ENCODE measurements at places on chromosomes 7 and 10.
A peak's percentile ranks its signal among the peaks of the same experiment; 100 is the strongest.

DNA sequence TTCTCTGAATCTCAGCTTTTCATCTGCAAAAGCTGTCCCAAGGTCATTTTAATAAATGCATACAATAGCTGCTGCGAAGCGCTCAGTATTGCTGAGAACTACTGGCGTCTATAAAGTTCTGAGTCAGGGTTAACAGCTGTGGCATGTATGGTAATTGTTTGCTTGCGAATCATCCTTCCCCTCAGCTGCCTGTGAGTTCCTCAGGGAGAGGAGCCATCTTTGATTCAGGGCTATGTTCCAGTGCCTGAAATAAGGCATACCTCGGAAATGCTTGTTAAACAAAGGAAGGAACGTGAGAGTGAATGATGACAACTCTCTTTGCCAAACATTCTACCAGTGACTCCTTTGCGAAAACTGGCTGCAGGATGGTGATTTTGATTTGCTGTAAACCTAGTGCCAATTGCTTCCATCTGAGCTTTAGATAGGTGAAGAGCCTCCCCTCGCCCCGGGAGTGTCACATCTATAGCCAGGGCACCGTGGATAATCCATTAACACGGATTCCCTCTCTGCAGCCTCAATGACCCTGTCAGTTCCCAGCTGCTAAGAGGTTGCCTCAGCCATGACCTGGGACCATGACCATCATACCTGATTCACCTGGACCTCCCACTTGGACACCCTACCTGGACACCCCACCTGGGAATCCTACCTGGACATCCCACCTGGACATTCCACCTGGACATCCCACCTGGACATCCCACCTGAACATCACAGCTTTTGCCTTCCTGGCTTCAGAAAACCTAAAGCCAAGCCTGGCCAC is 39.6 kb downstream of the GPRIN2 start:
- DNase-seq = peak; percentile 78

DNA sequence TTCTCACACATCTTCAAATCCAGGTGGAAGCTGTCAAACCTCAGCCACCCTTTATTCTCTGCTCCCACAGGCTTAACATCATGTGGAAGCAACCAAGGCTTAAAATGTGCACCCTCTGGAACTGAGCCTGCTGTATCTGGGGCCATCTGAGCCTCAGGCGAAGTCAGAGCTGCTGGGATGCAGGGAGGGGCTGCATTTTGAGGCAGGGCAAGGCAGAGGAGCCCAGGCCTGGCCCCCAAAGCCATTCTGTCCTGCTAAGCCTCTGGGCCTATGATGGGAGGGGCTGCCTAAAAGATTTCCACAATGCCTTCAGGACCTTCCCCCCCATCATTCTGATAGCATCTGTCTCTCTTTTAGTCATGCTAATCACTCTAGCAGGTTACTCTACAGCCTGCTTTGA is 51.7 kb upstream of the COBL start:
- DNase-seq = no peak

DNA sequence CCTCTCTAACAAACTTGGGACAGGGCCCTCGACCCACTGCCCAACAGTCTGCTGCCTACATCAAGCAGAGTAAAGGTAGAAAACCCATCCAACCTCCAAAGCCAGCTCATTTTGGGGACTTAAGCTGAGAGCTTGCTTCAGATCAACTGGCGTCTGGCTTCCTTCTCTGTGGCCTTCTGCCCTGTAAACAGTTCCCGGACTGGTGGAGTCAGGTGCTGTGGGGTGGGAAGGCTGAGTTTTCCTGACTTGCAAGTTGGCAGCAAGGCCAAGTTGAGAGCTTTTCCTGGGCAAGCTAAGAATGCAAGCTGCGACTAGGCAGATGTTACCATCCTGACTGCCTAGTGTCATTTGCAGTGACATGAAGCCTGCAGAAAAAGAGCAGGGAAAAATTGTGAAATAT is 3.7 kb downstream of the GALNT17 start:
- no peak for DNase-seq

DNA sequence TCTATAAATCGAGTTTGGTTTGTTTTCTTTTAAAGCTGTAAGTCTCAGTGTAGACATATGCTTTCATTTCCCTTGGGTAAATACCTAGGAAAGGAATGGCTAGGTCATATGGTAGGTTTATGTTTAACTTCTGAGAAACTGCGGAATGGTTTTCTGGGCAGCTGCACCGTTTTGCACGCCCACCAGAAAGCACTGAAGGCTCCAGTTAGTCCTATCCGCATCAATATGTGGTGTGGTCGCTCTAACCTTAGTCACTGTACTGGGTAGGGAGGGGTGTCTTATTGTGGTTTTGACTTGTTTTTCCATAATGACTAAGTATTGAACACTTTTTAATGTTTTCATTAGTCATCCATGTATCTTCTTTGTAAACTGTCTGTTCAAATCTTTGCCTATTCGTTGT is 279.5 kb upstream of the AKR1E2 start:
- DNase-seq = peak; percentile 23

DNA sequence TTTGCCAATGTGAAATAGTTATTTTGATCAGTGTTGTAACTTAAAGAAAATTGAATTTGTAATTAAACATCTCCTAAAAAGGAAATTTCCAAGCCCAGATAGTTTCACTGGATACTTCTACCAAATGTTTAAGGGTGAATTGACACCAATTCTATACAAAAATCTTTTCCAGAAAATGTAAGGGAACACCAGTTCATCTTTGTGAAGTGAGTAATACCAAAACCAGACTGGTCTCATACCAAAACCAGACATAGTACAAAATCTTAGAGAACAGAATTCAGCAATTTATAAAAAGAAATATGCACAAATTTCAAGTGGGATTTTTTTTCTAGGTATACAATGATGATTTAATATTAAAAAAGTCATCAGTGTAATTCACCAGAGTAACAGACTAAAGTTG is 86.0 kb upstream of the ZNF32 start:
- DNase-seq = no peak

DNA sequence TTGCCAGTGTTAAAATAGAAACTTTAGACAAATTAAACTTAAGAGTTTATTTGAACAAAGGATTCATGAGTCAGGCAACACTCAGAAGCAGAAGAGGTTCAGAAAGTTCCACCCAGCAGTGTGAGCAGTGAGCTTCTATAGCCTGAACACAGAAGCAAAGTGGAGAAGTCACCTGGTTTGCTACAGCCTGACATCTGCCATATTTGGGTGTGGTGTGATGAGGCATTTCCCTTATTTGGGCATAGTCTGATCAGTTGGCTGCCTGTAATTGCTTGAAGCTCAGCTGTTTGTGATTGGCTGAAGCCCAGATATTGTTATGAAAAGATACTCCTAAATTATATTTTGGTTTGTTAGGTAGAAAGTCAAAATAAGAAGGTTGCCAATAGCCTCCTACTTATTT is 39.1 kb downstream of the VWC2 start:
- DNase-seq = no peak

GRCh38 chr10:110501142-110501937 is 3.6 kb downstream of the DUSP5 start:
- DNase-seq = peak; percentile 93

GRCh38 chr7:24141874-24142509 is 142.0 kb upstream of the NPY start:
- DNase-seq = no peak

DNA sequence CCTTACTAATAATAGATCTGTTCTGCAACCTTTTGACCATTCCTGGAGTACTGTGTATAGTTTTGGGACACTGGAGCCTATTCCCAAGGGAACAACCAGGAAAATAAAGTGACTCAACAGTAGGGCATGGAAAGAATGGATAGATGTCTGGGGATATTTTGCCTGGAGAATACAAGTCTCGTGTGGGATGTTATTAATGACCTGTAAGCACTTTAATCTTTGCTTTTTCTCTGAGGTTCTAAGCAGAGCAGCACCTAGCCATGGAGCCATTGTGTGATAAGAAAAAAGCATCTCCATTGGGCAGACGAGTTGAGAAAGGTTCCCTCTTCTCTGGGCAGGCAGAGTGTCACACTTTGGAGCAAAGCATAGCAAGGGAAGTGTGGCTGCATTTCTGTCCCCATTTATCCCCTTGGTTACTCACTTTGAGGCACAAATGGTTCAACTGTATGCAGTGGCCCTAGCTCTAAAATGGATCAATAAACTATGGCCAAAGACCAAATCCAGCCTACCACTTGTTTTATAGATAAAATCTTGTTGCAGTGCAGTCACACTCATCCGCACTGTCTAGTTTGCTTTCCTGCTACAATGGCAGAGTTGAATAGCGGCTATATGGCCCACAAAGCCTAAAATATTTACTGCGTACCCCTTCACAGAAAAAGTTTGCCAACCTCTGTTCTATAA is 21.0 kb upstream of the CCDC71L start:
- peak; percentile 65 for DNase-seq

DNA sequence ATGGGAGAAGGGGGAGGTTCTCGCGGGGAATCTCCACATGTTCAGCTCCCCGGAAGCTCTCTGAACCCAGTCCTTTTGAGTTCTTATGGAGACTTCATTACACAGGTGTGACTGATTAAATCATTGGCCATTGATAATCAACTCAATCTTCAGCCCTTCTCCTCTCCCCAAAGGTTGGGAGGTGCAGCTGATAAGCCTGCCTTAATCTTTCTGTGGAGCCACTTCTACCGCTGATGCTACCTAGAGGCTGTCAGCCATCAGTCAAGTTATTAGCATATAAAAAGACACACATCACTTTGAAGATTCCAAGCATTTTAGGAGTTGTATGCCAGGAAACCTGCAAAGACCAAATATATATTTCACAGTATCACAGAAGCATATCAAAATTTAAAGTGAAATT is 91.7 kb downstream of the MARCHF5 start:
- no peak for DNase-seq

DNA sequence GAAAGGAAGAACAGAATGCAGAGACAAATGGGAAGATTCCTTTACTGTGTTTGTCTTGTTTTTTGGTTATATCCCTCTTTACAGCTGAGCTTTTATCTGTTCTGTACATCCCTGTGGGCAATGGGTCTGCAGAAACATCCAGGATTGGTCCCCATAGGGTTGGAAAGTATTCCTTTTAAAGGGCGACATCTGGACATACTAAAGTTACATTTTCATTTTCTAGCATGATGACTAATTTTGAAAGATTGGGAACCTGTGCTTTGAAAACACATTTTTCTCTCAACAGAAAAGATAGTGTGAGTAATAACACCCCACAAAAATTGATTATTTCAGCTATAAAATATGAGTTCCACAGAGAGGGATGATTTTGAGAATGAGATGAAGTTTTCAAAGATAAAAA is 435.8 kb downstream of the GPAM start:
- no peak for DNase-seq

- DNase-seq = no peak
Measured at GRCh38 chr10:3622845-3623621, 162.0 kb downstream of the KLF6 start.

DNA sequence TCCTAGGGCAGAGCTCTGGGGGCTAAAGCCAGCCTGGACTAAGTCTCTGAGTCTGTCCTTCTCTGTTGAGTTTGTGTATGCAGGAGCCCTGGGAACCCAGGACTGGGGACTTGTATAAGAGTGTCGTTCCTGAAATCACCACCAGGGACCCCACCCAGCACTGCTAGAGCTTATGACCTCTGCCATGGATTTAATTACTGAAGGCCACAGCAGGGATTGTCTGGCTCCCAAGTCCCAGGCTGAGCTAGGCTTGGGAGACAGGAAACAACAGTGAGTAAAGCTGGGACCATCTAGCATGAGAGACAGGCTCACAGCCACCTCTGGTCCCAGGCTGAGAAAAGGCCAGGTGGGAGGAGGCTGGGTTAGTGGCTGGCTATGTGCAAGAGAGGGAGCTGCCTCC is 1.4 kb upstream of the TSPAN15 start:
- DNase-seq = peak; percentile 57

DNA sequence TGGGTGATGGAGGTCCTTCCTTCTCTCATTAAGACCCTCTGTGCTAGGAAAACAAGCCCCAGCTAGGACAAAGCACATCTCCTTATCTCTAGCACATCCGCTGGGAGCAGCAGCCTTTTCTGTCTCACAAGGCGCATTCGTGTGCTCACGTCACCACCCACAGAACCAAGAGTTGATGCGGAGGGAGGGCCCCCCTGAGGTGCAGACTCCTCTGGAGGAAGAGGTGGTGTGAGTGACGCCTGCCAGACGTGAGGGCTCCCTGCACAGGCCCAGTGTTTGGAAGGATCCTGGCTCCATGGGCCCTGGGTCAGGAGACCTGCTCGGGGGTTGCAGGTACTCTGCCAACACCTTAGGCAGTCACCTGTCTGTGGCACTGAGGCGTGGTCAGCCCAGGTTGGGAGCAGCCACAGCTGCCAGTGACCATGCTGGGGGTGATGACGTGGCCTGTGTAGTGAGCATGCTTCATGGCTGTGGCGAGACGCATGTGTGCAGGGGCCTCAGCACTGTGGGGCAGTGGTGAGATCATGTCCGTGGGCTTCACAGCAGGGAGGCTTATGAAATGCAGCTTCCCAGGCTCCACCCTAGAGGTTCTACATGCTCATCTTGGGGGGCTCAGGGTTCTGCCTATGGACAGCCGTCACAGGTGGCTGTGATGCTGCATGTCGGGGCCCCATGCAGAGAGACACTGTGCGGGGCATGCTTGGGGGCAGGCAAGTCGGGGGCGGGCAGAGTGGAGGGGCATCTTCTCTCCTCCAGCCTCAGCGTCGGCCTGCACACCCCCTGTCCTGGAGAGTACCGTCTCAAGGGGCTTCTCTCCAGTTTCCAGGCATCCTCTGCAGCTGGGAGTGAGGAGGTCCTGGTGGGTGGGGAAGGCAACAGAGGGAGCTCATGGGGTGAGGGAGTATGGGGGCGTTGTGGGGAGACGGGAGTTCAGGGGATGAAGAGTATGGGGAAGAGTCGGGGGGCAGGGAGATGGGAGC is 56.2 kb upstream of the DPYSL4 start:
- no peak for DNase-seq

- no peak for DNase-seq
Measured at GRCh38 chr7:21828841-21829240, 116.9 kb downstream of the CDCA7L start.

DNA sequence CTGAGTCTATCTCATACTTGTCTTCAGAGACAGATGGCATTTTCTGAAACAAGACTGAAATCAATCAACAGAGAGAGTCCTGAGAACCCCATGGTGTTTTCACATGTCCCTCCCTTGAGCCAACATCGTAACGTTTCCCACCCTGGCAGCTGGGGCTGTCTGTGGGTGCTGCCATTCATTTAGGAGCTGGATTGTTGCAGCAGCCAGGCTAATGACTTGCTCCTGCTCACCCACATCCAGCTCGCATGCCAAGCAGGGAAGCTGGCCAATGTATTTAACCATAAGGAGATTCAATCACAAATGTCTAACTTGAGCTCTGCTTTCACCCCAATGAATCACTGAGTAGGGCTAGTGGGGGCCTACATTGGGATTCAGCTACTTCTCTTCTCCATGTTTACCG is 146.1 kb downstream of the ADRA2A start:
- DNase-seq = no peak

GRCh38 chr7:41834805-41835694 is 132.2 kb upstream of the INHBA start:
- no peak for DNase-seq

GRCh38 chr10:14476641-14477407 is 146.1 kb upstream of the FRMD4A start:
- DNase-seq = peak; percentile 65

GRCh38 chr10:105121743-105122142 is 480.7 kb downstream of the SORCS3 start:
- no peak for DNase-seq

Measured in urothelium cell line (cell line).